ENCODE measurements at places on chromosomes 7 and 10.

GRCh38 chr10:3166496-3167290, 5.9 kb downstream of the PITRM1 start:
- DNase-seq: no peak

GRCh38 chr10:77670817-77671443, 33.3 kb upstream of the KCNMA1 start:
- DNase-seq: no peak

GRCh38 chr10:91587710-91588638, 44.9 kb downstream of the PPP1R3C start:
- peak; percentile 61 for DNase-seq

DNA sequence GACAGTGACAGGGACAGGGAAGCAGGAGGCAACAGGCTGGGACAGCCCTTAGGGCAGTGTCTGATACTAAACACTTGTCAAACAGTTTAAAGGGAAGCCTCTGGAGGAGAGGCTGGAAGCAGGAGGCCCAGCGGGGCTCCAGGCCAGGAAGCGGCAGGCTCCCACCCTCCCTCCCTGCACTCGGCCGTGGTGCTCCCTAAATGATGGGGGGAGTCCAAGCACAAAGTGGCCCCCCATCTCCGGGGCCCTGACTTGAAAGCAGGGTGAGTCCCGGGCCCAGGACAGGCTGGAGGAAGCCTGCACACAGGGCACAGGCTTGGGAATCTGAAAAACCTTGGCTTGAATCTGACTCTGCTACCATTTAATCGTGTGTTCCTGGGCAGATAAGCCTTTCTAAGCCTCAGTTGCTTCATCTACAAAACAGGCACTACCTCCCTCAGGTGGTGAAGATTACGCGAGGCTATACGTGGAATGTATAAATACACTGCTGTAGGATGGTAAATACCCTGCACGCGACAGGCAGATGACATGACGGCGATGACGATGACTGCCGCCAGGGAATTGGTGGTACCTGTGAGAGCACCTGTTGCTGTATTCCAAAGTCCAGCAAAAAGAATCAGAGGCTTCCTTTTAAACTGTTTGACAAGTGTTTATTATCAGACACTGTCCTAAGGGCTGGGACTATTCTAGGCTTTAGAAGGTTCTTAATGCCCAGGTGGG, 34.1 kb downstream of the GBX1 start:
- no peak for DNase-seq

DNA sequence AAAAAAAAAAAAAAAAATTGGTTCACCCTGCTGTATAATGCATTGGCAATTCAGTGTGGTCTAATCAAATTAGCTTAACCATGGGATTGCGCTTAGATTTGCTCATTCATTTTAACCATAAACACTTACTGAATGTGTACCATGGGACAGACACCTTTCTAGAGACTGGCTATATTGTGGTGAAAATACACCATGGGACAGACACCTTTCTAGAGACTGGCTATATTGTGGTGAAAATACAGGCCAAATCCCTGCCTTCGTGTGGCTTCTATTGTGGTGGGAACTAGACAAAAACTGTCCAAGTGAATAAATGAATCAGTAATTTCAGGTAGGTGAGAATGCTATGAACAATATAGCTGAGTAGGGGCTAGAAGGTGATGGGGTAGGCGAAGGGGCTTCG, 10.2 kb upstream of the REPIN1 start:
- DNase-seq: no peak

- DNase-seq: peak; percentile 91
Measured at GRCh38 chr10:22931948-22932347, 4.1 kb downstream of the ARMC3 start.

DNA sequence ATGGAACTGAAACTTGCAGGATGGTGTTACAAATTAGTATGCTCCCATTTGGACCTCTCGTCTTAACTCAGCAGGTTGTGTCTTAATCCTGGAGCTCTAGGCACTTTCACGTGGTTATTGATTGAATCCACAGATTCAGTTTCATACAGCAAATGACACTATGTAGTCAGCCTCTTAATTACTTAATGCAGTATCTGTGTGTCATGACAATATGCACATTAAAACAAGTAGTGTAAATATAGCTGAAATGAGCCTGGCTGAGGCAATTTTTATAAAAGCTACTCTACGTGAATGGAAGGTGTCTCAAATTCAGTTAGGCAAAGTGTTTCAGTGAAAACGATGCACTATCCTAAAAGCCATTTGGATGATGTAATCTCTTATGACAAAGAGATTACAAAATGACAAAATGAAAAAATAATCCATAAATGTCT, 86.8 kb downstream of the CD36 start:
- DNase-seq: no peak

GRCh38 chr10:129029051-129029450, 438.0 kb upstream of the MGMT start:
- DNase-seq: no peak

DNA sequence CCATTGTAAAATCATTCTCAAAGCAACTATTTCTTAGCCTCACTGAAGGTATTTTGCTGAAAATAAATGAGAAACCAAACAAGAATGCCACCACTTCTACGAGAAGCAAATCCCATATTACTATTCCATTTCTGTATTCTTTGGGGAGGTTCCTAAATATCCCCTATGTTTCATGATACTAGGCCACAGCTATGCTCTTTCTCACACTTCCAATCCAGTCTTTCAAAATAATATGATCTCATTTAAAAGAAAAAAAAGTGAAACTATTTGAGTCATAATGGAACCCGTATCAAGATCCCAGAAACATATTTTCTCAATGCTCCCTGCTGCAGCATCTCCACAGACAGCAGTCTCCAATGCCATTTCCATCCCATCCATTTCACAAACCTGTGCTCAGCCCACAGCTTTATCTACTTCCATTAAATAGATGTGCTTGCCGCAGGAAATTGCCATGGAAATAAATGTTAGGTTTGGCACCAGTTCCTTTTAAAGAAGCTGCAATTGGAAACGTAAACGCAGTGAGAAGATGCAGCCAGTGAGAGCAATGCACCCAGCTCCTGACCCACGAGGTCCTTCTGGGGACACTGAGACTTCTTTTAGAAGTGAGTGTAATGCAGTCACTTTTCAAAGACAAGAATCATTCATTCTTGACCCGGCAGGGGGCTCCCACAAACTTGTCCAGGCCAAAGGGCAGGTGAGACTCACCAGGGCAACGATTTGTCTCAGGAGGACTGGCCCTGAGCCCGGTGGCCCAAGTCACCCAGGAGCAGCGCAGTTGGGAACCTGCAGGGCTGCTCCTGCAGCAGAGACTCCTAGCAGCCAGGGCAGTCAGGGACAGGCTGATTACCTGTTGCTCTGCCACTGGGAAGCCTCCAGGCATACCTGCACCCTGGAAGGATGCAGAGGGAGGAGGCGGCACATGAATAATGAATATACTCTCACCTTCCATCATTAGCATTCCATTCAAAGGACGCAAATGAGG, 99.6 kb downstream of the C10orf90 start:
- DNase-seq: no peak

DNA sequence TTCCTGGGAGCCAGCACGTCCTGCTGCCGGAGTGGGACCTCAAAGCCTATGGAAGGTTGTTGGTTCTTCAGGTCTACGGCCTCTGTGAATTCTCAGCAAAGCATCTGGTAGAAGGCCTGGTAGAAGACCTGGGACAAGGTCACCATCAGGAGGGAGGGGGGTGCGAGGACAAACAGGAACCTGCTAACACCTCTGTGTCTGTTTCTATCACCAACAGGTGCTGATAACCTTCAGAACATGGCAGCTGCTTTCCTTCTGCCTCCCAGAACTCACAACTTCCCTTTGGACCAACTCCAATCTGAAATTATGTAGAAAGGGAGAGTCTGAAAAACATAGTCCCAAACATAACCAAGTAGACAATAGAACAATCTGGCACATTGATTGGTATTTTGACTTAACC, 8.3 kb upstream of the MET start:
- no peak for DNase-seq

DNA sequence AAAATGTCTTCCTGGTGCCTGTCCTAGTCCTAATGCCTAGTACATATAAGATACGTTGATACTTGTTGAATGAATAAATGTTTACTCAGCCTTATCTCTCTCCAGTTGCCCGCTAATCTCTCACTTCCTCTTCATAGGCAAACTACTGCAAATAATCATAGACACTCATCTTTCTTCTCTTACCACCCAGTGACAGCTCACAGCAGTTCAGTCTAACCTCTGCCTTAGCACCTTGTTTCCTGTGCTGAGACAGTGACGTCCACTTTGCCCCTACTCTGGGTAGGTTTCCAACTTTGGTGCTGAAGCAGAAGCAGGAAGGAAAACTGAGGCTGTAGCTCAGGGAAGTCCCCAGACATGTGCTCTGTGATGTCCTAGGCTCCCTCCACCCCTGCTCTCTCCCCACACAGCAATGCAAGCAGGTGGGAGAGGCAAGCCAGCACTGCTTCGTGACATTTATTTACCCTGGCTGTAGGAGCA, 45.5 kb upstream of the RHOBTB1 start:
- peak; percentile 91 for DNase-seq

Data from bronchial epithelial cell (primary cell).